Vagina (tissue), 2 donors: ENCODE measurements at places on chromosomes 16 and 17.

GRCh38 chr16:31874366-31875111, 932 bp downstream of the ZNF267 start:
- DNase-seq = no peak

DNA sequence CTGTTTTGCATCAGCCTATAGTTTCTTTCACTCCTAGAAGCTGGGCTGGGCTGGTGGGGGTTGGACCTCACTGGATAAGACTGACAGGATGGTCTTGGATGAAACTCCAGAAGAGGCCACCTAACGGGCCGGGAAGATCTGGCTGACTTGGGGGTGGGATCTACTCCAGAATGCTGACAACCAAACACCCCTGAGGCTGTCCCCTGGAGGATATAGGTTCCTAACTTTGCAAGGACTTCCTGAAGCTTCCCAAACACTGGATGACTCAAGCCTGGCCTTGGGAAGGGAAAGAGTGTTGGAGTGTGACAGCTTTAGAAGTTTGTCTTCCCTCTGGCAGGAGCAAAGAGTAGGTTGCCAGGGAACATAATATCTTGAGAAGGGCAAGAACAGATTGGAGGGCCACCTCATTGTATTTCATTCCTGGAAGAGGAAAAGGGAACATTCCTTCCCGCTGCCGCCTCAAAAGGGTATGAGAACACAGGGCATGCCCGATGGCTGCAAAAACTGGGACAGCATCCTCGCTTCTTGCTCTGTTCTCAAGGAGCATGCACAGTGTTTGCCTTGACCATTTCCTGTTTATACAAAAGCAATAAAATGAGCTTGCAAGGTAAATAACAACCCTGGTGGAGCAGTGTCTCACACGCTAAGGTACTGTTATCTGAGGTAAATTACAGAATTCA, 6.8 kb upstream of the CYB5B start:
- DNase-seq = no peak

DNA sequence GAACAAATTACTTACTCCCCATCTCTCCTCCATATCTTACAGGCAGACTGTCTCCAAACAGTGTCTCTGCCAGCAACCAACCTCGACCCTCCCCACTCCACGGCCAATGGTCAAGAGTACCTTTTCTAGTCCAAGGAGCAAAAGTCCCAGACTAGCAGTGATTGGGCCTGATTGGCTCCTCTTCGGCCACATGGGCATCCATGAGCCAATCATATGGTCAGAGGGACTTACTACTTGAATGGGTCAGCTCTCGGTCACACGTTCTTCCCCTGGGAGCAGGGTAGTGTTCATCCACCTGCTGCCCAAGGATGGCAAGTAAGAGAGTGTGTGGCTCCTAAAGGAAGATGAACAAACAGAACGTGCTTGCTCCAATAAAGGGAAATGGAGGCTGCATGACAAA, 84.6 kb downstream of the C16orf78 start:
- DNase-seq = peak; percentile 37

- DNase-seq = no peak
Observed at GRCh38 chr17:75725504-75725903, 4.2 kb downstream of the ITGB4 start.

- DNase-seq = peak; percentile 86
Observed at GRCh38 chr16:17469011-17469740, 1.6 kb downstream of the XYLT1 start.

- no peak for DNase-seq
Observed at GRCh38 chr17:73208139-73208827, 15.4 kb downstream of the COG1 start.

DNA sequence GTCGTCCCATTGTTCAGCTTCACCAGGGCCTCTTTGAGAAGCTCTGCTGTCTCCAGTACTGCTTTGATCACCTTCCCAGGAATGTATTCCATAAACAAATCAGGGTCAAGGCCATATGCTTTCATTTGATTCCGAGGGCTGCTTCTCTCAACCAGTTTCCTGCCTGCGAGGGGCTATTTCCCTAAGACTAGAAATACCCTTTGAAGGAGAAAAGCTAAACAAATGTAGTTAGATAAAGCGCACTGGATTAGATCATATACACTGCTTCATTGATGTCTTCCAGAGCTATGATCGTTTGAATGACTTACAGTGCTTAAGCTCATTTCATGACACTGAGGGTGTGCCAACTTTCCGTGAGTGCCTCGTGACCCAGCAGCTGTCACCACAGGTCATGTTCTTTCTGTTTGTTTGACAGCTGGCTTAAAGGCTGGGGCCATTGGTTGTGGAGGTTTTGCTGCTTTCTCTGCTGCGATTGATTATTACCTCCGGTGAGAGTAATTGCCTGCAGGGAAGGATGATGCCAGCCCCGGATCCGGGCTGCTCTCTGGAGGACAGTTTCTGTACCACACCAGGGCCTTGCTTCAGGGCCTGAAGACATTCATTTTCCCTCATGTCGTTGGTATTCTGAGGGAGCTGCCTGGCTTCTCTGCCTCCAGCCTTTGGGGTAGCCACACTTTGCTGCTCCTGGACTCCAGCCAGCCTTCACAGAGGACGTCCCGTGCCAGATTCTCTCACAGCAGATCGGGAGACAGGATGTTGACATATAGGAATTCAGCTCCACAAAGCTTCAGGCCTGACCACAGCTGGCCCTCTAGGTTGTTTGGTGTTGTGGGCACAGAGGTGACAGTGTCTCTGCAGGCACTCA, 3.9 kb downstream of the TIMM22 start:
- no peak for DNase-seq

DNA sequence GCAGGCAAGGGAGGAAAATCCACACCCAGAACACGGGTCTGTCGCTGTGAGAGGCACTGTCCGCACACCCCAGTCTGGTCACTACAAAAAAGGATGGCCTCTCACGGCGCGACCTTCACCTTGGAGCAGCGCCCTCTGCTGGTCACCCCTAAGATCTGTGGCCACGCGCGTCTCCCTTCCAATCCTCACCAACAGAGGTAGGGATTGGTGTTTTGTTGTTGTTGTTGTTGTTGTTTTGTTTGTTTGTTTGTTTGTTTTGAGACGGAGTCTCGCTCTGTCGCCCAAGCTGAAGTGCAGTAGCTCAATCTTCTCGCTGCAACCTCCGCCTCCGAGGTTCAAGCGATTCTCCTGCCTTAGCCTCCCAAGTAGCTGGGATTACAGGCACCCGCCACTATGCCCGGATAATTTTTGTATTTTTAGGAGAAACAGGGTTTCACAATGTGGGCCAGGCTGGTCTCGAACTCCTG, 15.0 kb upstream of the C17orf58 start:
- DNase-seq = no peak

- DNase-seq = no peak
Observed at GRCh38 chr17:11304568-11304967, 63.6 kb downstream of the SHISA6 start.

DNA sequence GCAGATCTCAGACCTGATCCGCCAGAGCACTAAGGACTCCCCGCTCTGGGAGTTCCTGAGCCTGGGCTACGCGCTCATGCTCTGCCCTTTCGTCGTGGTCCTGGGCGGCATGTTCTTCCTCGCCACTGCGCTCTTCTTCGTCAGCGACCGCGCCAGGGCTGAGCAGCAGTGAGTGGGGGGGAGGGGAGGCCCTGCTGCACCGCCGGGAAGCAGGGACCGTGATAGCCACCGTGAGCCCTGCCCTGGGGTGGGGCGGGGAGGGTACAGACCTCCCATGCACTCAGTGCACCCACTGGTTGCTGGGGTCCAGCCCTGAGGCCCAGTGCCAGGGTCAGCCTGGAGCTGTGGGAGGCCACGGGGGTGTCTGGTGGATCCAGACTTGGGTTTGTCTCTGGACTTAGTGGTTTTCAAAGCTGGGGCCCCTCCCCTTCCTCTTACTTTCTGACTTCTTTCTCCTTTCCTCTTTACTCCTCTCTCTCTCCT, 18.9 kb downstream of the MYBBP1A start:
- DNase-seq = no peak

DNA sequence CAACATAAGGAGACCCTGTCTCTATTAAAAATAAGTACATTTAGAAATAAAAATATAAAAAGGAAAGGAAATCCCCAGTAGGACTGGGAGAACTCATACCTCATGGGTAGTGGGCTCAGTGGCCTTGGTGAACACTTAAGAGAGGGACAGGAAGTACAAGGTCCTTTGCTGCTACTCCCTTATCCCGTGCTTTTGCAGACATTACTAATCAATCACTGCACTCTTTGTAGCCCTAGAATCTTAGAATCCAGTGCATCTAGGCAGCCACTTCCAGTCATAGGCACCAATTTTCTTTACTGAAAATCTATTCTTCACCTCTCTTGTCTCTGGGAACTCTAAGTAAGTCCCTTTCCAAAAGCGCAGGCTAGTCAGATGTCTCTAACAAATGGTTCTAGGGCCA, 183.1 kb downstream of the SNX29 start:
- DNase-seq = no peak

- DNase-seq = no peak
Observed at GRCh38 chr16:88750854-88751253, 34.2 kb downstream of the PIEZO1 start.

DNA sequence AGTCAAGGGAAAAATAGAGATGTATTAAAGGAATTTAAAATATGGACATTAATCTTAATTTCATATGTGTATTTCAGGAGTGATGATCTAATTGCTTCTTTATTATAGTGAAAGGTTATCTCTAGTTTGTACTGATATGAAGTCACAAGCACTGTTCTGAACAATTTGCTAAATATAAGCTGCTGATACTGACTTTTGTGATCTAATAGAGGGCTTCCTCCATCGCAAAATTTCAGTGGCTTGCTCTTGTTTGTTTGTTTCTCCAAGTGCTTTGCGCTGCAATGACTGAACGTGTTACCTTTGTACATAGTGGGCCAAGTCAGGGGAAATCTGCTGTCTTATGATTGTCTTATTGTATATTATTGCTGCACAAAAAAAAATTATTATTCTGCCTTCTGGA, 307.0 kb downstream of the KCNJ2 start:
- no peak for DNase-seq

- DNase-seq = no peak
Observed at GRCh38 chr17:78573955-78574354, 3.2 kb downstream of the DNAH17 start.

GRCh38 chr17:40032322-40033320, 17.4 kb downstream of the CSF3 start:
- no peak for DNase-seq

- DNase-seq = no peak
Observed at GRCh38 chr16:30010844-30011713, at the start of gene DOC2A. Gene DOC2A, minus strand, starts transcription at chr16:30011027. Its CDS starts 805 bp downstream, at chr16:30010222.

DNA sequence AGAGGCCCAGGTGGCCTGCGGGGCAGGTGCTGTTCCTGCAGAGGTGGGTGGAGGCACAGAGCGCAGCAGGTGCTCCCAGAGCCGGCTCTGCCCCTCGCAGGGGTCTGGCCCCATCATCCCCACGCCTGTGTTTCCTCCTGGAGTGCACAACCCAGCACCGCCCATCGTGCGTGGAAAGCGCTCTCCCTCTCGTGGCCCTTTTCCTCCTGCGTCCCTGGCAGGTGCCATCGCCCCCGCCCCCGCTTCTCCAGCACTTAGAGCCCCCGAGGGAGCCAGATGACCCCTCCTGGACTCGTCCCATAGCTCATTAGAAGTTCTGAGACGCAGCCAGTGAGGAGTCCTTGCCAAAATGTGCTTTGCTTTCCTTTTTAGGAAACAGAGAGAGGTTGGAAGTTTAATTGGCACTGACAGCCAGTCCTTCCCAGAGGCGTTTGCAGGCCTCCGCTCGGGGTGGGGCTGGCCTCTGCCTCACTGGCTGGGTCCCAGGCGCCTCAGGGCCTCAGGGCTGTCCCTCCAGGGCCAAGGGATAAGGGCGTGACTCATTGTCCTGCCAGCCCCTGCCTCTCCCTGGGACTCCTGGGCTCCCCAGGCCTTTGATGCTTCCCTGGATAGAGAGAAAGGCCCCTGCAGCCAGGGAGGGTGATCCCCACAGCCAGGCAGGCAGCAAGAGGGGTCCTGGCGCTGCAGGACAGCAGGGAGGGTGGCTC, 32.2 kb upstream of the CHMP6 start:
- DNase-seq = no peak

GRCh38 chr16:48536614-48537200, 73.3 kb downstream of the N4BP1 start:
- no peak for DNase-seq

GRCh38 chr16:20899477-20900298, 470 bp downstream of the DCUN1D3 start:
- DNase-seq = no peak

GRCh38 chr17:79242873-79243602, 168.4 kb downstream of the ENGASE start:
- no peak for DNase-seq

- no peak for DNase-seq
Observed at GRCh38 chr16:75461575-75461974, 2.9 kb downstream of the TMEM170A start.

GRCh38 chr16:12341966-12342365, 365.4 kb downstream of the SNX29 start:
- no peak for DNase-seq

- DNase-seq = no peak
Observed at GRCh38 chr16:23642246-23642774, 1.0 kb downstream of the DCTN5 start.

GRCh38 chr17:72563952-72564351, 443.1 kb downstream of the SOX9 start:
- no peak for DNase-seq

DNA sequence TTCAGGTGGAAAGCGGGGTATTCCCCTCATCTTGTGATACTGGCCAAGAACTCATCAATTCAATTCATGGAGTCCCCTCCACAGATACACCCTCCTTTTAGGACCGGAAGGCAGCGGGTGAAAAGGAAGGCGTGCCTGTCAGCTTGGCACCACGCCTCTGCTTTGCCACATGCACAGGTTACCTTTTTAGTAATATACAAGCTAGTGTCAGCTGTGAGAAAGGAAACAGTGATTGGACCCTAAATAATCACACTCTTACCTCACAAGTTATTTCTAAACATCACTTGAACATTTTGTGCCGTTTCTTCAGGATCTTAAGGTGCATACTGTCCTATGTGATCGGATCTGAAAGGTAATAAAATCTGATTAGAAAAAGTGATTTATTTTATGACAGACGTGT, 15.7 kb downstream of the ZDHHC7 start:
- DNase-seq = no peak

DNA sequence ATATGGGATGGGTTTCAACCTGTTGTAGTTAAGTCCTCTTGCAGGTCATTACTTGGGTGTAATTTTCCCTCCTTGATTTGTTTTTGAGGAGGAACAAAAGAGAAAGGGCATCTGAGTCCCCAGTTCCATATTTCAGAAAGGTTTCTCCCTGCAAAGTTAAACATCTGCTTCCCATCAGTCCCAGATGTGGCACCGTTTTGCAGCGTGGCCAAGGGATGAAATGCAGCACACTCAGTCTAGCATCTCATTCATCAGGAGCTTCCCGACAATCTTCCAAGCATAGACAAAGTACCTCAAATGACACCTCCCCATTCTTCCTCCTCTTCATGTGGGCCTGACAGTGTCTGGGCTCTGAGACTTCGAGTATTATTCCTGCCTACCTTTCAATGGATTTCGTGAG, 363.7 kb upstream of the SOX9 start:
- no peak for DNase-seq

DNA sequence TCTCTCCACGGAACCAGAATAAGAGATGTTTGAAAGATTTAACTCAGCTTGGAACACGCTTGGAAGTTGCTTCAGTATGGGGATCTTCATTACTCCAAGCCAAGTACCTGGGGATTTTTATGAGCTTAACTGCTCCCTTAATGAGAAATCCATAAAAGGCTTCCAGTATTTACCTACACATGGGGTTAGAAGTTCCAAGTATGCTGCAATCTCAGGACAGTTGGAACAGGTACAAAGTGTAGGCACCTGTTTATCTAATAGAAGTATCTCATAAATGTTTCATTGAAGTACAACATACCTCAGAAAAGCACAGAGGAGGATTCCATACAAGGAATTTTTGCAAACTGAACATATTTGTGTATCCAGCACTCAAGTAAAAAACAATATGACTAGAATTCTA, 161.6 kb upstream of the PIRT start:
- no peak for DNase-seq
